ENCODE measurements at places on chromosomes 12 and 14.

DNA sequence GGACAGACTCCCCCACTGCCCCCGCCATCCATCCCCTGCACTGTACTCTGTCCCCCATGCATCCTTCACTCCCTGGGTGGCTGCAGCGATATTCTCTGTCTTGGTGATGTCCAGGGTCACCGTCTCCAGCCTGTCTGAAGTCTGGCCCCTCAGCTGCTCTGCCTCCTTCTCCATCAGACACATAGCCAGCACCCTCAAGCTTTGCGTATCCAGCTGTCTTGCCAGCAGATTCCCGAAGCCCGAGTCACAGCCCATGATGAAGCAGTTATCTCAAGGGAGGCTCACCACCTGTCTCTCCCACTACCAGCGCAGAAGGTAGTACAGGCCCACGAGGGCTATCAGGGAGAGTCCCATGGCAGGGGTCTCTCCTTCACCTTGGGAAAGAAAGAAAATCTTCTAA lies 77.8 kb downstream of the HSD17B6 start:
- no peak for DNase-seq

DNA sequence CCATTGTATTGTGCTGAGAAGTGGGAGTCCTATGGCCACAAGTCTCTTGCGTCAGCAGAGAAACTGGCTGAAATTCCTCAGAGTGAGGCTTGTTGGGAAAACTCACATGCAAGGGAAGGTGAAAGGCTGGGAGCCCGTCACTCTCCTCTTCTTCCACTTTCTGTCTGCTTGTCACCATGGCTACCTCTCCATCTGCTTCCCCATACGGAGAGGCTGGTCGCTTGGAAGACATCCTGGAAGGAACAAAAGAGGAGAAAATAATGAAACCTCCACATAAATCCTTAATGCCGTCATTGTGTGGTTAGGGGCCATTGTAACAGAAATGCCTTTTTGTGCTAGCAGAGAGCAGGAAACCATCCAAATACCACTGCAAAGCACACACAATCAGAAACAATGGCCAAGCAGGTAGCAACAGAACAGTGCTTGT lies 53.7 kb downstream of the SOX5 start:
- DNase-seq, result peak; percentile 53

GRCh38 chr12:44227616-44228015 lies 391.7 kb downstream of the TMEM117 start:
- DNase-seq, result no peak

GRCh38 chr12:70045514-70045913 lies 197.7 kb upstream of the CNOT2 start:
- DNase-seq, result no peak

DNA sequence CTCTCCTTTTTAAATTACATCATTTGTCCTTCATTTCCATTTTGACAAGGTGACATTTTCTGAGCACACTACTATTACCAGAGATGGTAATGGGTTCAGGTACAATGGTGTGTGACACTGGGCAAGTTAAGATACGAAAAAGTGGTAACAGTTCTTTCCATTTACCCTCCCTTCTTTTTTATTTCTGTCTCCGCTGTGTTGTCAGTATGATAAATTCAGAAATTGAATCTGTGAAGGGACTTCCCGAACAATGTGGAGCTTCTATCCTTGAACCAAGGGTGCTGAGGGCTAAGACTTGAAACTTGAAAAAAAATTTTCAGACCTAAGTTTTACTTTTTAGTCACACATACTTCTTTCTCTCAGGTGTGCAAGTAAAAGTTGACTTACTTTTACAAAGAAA lies 103.7 kb downstream of the ERC1 start:
- DNase-seq, result no peak

GRCh38 chr12:50222275-50222783 lies 55.2 kb upstream of the CERS5 start:
- DNase-seq, result peak; percentile 71

DNA sequence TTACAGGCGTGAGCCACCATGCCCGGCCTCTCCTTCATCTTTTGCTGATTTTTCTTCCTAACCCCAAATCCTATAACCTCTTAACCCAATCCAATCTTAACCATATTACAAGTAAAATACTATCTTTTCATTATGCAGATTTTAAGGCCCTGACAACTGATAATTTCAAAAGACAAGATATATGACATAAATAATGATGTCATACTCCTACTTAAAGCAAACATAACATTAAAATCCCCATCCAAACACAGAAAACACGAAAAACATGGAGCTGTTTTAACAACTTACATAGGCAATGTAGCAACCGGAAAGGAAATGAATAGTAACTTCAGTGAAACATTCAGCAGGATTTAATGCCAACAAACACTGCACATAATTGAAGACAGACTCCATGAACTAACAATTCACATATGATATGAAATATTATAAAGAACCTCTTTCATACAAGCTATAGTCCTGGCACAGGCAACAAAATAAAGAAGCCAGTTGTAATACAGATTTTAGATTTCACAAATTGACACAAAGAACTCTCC lies 21.5 kb downstream of the USP44 start:
- no peak for DNase-seq

GRCh38 chr12:5497329-5498053 lies 65.6 kb downstream of the NTF3 start:
- no peak for DNase-seq

- no peak for DNase-seq
Observed at GRCh38 chr12:34333337-34333736, 311.0 kb downstream of the ALG10 start.

GRCh38 chr12:2057041-2057794 lies 4.4 kb downstream of the CACNA1C start:
- no peak for DNase-seq

GRCh38 chr14:89941830-89942377 lies 12.6 kb downstream of the EFCAB11 start:
- DNase-seq, result no peak

- DNase-seq, result no peak
Observed at GRCh38 chr14:97281741-97282140, 484.6 kb downstream of the VRK1 start.

DNA sequence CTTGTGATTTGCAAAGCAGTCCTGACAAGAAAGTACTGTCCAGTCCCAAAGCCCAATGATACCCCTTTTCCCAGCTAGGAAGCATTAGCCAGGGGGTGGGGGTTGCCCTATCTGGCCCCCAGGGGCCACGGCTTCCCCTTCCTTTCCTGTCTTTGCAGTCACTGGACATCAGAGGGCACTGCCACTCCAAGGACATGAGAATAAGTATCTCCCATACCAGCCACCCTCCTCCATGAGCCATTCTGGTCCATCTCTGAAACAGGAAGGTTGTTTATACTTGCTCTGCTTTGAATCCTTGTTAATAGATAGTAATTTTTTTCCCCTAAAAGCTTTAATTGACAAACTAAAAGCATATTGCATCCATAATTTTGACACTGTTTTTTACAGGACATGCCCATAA lies 29.7 kb downstream of the RBM19 start:
- DNase-seq, result no peak

- no peak for DNase-seq
Observed at GRCh38 chr12:12898911-12899511, 7.6 kb downstream of the GPRC5A start.

DNA sequence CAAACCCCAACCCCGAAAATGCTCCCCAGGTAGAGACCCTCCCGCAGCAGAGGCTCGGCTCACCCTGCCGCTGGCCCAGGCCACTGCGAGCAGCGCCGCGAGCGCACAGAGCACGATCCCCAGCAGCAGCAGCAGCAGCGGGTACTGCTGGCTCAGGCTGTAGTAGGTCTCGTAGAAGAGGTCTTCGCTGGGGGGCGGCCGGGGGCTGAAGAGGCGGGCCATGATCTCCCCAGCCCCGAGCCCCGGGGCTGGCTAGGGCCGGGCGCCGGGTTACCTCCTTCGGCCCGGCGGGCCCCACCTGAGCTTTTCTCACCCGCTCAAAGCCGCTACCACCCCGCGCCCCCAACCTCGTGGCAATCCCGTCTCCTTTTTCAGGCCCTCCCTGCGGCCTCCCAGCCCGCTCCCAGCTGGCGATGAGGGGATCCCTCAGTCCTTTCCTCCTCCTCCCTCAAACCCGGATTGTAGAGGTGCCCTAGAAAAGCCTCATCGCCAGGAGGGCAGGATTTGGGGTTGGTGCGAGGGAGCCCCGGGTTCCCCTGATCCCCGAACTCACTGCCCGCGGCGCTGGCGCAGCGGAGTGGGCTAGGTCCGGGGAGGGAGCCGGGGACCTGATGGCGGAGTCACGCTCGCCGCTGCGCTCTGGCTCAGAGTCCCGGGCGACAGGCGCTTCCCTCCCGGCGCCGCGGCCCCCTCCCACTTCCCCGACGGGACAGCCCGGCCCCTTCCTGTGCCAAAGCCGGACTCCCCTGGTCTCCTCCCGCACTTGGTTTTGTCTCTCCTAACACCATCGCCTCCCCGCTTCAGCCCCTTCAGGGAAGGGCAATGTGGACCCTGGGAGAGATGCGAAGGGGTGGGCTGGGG lies at the start of gene ADCY4:
Gene ADCY4 (minus strand): TSS at position 641 of the 861 bp plus-strand sequence. CDS start 419 bp downstream, at position 222.
- DNase-seq, result no peak

DNA sequence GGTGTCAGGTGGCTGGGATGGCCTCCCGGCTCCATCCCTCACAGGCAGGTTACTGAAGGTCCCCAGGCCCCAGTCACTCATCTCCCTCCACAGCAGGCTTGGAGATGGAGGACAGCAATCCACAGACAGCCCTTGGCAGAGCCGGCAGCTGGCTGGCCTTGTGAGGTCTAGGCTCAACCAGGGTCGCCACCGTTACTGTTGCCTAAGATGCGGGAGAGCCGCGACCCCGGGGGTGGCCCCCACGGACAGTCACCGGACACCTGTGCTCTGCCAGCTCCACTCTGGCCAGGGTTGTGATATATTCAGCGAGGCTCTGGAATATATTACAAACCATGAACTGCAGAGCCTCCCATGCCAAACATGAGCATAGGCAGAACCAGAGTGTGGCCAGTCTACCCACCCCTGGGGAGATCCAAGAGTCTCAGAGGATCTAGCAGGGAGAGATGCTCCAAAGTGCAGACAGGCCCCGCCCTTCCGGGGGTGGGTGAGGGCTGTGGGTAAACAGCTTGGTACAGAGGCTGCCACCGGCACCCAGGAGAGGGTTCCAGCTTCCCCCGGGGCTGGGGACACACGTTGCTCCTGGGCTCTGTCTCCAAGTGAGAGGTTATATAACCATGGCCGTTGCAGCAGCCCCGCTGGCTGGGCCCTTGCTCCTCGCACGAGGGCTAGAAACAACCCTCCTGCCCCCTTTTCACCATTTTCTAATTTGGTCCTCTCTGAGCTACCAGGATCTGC lies 55.9 kb upstream of the DIO3 start:
- no peak for DNase-seq

DNA sequence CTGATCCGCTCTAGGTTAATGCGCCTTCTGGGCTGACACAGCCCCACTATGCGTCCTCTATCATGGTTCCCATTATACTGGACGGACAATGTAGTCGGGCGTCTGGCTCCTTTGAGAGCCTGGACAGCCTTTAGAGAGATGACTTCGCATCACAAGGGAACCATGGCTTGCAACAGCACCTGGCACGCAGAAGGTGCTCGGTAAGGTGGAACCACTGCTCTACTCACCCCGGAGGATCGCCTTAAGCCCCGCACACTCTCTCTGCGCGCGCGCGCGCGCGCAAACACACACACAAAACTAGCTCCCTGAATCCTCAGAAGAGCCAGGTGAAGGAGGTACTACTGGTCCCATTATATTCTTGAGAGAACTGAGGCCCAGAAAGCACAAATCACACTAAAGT lies 7.1 kb downstream of the MAP3K12 start:
- DNase-seq, result no peak

GRCh38 chr12:7060353-7060954 lies at the start of gene C1S:
Gene C1S (plus strand): TSS chr12:7060718. CDS start chr12:7061913, 1,195 bp downstream.
- DNase-seq, result peak; percentile 23

- DNase-seq, result no peak
Observed at GRCh38 chr14:30410986-30411385, 148.0 kb upstream of the G2E3 start.

DNA sequence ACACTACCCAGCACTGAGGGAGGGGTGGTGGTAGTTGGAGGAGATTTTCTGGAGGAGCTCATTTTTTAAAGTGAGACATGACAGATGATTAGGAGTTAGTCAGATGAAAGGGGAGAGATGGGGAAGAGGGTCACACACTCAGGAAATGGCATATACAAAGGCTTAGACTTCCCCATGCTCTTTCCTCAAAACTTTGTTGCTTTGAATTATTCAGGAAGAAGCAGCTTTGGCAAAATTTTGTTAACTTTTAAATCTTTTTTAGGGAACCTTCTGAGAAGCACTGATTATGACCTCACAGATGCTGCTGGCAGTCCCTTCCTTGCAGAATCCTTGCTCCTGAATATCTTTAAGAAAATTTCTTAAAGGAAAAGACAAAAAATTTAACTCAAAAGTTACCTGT lies 19.8 kb downstream of the ALDH6A1 start:
- DNase-seq, result no peak

- peak; percentile 41 for DNase-seq
Observed at GRCh38 chr14:55707365-55707804, 127.4 kb downstream of the KTN1 start.

DNA sequence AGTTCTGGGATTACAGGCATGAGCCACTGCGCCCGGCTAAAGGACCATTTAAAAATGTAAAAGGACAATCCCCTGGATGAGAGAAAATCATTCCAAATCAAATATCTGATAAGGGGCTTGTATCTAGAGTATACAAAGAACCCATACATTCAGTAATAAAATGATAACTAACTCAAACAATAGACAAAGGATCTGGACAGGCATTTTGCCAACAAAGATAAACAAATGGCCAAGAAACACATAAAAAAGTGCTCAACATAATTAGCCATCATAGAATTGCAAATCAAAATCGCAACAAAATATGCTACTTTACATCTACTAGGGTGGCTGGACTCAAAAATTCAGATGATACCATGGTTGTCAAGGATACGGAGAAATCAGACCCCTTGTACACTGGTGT lies 8.5 kb upstream of the BICD1 start:
- no peak for DNase-seq

- no peak for DNase-seq
Observed at GRCh38 chr12:116389990-116390389, 112.5 kb upstream of the MED13L start.

- DNase-seq, result no peak
Observed at GRCh38 chr14:53622447-53622846, 334.2 kb downstream of the BMP4 start.

GRCh38 chr12:48454667-48455066 lies 17.7 kb upstream of the ANP32D start:
- DNase-seq, result no peak

- DNase-seq, result no peak
Observed at GRCh38 chr12:101838628-101839323, 8.0 kb upstream of the GNPTAB start.

GRCh38 chr12:107178776-107179175 lies 85.4 kb upstream of the CRY1 start:
- DNase-seq, result no peak

DNA sequence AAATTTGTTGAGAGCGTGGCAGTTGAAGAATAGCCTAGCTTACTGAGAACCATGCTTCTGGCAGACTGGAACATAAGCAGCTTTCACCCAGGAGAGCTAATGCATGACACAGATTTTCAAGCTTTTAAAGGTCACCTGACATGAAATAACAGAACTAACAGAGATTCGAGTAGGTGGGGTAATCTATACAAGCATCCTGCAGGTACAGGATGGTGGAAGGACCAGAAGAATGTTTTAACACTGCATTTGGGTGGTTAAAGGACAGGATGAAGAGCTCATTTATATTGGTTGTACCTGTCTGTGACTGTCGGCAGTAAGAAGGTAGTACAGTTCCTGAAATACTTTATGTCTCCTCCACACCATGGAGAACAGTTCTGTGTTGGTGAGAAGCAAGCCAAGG lies 8.9 kb downstream of the PELI2 start:
- DNase-seq, result no peak
